ENCODE measurements at places on chromosomes 11 and 22.

GRCh38 chr11:88310246-88310645 is 27.3 kb downstream of the CTSC start:
- DNase-seq: no peak

DNA sequence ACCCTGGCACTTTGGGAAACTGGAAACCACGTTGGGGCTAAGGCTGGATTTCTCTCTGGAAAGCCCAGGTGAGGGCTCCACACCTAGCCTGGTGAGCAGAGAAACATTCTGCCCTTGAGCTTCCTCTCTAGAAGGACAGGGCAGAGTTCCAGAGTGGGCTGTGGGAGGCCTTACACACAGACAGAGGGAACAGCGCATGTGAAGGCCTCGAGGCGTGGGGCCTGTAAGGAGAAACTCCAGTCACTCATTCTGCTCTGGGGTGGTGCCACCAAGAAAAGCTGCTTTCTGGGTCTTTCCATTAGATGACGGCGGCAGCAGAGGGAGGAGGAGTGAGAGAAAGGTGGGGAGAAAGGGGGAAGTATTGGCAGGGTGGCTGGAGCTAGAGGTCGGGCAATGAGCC is 183.1 kb downstream of the CHST1 start:
- no peak for DNase-seq

- DNase-seq: no peak
Measured at GRCh38 chr22:32754413-32755041, 47.0 kb upstream of the TIMP3 start.

- DNase-seq: no peak
Measured at GRCh38 chr22:32211011-32211410, 6.1 kb upstream of the RFPL2 start.

GRCh38 chr11:65415499-65416340 is 6.9 kb upstream of the NEAT1 start:
- DNase-seq: no peak

- DNase-seq: no peak
Measured at GRCh38 chr11:130848361-130849214, 67.7 kb downstream of the SNX19 start.

- DNase-seq: no peak
Measured at GRCh38 chr22:29704528-29705285, 15.1 kb upstream of the CABP7 start.

DNA sequence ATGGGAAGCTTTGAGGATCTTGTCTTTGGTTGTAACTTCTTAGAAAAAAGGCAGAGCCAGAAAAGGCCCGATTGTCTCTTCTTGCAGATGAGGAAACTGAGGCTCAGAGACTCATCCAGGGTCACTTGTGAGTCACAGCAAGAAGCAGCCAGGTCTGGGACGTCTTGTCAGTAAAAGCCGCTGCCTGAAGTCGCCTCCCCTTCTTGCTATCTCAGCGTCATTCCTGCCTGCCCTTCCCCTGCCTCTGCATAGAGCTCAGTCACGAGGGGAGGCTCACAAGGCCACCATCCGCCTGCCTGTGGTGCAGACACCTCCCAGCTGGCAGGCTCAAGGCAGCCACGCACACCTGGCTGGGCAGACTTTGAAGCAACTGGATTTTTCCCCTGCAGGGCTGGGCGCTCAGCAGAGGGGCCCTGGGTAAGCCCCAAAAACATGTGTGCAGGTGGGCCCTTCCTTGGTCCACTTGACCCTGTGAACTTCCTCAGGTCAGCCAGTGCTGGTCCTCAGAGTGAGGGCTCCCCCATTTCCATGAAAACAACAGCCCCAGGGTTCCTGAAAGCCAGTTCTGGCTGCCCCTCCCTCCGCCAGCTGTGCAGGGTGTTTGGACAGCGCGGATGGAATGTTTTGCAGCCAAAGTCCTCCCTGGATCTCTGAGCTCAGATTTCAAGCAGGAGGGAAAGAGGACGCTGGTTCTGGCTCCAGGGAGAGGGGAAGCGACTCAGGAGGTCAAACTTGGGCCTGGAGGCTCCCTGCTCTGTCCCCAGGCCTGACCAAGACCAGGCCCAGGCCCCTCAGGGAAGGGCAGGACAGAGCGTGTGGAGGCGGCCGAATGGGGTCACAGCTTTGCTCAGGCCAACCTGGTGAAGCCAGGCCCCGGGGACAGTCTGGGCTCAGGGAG is 6.0 kb upstream of the RAB3IL1 start:
- DNase-seq: no peak

GRCh38 chr11:36354221-36355003 is 58.3 kb downstream of the PRR5L start:
- no peak for DNase-seq

DNA sequence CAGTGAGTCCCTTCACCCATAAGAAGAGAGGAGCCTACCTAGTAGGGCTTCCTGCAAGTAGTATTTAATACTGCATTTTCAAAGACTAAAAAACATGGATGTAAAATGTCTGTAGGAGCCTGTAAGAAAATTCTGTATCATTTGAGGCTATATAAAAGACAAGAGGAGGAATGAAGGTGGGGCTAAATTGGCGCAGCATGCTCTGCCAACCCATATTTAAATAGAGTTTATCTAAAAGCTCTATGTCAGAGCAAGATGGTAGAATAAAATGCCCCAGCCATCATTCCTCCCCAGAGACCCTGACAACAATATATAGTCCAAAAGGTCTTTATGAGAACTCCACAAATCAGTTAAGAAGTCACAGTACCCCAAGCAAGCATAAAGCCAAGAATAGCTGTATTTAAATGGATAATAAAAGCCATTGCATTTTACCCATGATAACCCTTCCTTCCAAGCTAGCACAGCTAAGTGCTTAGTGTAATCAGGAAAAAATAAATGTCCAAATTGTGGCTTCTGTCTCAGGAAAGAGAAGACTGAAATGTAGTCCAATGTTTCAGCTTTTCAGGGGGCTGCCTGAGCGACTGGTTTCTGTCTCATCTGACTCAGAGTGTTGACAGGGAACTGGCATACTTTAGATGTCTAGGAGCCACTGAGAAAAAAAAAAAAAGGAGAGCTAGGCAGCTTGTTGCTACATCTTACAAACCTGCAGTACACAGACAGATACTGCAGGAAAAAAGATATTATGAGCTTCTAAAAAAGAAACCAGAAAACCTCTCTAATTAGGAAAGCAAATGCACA is 258.6 kb downstream of the METTL15 start:
- DNase-seq: no peak

DNA sequence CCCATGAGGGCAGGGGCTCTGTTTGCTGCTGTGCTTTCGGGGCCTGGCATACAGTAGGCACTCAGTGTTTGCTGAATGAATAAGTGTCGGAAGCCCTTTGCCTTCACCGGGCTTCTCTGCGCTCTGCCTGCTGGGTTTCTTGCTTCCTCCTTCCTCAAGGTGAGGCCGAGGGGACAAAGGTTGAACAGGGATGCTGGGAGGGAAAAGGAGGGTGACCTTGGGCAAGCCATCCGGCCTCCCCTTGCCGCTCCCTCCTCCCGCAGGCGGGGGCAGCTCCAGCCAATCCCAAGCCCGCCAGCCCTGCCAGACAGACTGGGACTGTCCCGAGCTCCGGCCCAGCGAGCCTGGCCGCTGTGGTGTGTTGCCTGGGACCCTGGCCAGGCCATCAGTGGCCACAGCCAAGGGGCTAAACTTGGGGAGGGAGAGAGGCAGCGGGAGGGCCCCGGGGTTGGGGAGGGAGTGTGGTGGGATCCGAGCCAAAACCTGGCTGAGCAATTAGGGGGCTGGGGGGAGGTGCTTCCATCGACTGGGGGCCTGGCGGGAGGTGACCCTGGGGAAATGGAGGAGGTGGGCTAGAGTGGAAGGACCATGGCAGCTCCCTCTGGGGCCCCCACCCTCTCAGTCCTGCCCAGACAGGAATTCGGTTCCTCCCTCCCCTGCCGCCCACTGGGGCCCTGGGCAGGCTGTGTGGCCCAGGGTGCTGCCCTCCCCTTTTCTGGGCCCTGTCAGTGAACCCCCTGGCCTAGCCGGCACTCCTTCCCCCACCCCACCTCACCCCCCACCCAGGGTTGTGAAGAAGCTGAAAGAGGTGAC is 3.4 kb upstream of the RCOR2 start:
- no peak for DNase-seq

DNA sequence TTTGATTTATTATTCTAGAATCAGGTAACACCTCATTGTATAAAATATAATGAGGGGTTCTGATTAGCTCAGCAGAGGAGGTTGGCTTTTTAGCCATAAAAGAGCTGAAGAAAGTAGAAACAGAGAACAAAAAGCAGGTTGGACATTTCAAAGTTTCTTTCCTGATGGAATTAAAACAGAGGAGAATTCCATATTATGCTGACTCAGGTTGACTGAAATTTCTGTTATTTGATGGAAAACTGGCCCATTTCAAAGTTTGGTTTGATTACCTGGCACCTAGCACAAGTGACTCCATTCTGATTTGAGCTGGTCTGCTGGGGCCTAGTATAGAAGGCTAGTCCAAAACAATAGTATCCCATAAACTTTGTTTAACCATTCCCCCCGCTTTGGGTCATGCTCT is 24.9 kb downstream of the OR56B4 start:
- no peak for DNase-seq

- no peak for DNase-seq
Measured at GRCh38 chr11:60989093-60989650, 17.7 kb downstream of the CD6 start.

GRCh38 chr11:23278121-23278520 is 417.8 kb upstream of the CCDC179 start:
- no peak for DNase-seq

- DNase-seq: no peak
Measured at GRCh38 chr11:17272801-17273200, 3.7 kb upstream of the NUCB2 start.

DNA sequence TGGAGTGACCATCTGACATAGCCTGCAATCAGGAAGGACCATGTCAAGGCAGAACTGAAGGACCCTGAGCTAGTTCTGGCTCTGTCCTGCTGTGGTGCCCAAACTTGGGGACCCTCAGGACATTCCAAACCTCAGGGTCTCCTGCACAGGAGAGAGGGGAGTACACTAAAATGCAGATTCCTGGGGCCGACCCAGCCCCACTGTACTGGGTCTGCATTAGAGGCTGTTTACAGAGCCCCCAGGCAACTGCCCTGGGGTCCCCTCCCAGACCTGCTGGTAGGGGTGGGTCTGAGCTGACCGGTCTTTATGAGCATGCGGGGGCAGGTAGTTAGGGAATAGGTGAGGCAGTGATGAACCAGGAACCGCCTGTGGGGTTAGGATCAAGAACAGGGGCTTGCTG is 6.8 kb downstream of the TRPM5 start:
- DNase-seq: no peak

DNA sequence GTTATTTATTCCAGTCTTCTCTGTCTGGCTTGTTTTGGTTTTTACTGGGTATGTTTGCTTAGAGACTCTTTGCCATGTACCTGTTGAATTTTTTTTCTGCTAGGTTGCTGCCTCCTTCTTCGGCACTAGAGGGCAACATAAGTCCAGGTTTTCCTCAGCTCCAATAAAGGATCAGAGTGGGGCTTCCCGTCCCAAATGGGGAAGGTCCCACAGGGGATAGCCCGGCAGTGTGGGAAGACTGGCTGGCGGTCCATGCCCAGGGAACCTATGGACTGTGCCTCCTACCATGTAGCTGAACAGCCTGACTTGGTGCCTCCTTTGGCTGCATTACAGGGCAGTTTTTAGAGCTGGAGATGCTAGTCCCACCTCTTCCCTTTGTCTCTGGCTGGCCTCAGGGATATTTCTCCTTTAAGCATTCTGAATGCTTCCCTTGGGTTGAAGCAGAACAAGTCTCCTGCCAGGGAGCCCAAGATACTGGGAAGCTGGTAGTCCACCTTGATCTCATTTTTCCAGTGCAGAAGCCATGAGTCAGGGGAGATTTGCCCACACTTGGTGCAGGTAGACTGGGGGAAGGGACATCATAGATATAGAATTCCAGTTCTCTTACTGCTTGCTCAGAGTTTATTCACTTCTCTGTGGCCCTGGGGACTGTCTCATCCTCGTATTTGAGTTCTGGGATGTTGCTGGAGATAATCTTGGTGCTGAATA is 60.2 kb downstream of the BRD1 start:
- no peak for DNase-seq

GRCh38 chr11:93188726-93189125 is 9.1 kb downstream of the SLC36A4 start:
- DNase-seq: no peak

DNA sequence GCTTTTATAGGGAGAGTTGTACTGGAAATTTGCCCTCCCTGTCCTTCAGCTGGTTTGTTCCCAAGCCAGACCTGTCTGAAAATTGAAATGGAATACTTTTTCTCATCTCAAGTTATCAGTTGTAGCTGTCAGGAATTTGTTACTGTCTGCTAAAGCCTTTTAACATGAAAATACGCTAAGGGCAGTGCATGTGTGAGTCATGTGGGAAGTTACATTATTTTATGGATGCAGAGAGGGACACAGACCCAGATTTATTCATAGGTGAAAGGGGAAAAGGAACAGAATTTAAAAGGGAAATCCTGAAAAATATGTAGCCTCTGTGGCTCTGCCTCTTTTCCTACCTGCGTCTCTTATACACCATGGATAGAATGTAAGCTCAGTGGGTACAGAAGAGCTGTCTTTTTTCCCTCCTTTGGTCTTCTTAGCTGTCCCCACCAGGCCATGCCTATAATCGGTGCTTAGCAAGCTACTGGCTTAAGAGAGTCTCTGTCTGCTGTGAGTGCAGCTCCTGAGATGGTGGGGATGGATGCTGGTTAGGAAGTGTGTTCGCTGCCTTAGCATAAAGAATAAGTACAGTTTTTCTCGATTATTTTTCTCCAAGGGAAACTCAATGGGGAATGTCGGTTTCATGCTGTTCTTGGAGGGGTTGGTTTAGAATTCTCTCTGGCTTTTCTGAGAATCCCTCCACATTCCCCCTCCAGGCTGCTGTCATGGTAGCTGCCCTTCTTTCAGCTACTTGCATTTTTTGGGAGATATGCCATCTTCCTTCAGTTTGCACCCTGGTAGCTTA is 166.8 kb downstream of the TEAD1 start:
- DNase-seq: no peak

- DNase-seq: no peak
Measured at GRCh38 chr11:41190437-41191082, 268.9 kb downstream of the LRRC4C start.
